ENCODE measurements at places on chromosomes 6 and 20.

DNA sequence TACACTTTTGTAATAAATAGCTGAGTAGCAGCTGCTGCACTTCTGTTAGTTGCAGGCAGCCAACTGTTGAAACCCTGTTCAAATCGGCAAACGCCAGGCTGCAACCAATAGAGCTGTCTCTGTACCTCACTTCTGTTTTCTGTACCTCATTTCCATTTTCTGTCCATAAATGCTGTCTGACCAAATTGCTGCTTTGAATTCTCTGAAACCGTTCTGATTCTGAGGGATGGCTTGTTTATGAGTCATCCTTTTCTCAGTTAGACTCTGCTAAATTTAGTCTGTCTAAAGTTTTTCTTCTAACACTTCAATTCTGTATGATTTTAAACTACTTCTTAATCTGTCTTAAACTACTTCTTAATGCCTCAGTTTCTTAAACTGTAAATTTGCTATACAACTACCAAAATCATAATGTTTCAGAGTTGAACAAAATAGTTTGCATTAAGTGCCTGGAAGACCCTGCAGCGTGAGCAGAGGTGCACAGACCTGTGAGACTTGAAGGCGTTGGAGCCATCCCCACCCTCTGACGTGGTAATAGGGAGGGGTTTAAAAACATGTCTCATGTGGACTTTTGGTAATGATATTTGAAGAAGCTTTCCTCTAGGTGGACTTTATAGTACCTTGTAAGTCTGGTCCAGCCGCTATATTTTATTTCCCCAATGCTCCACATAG, 9.6 kb downstream of the BTNL2 start:
- no peak for DNase-seq

GRCh38 chr20:36835453-36836198, 40.3 kb upstream of the TLDC2 start:
- peak; percentile 96 for DNase-seq

DNA sequence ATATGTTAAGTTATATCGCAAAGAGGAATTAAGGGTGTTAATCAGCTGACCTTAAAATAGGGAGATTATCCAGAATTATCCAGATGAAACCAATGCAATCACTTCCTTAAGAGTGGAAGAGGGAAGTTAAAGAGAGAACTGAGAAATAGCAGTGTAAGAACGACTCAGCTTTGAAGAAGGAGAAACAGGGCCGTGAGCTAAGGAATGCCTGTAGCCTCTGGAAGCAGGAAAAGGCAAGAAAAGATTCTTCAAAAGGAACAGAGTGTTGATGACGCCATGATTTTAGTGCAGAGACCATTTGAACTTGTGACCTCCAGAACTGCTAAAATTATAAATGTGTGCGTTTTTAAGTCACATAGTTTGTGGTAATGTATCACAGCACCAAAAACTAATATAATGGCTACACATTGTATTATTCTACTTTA, 32.7 kb downstream of the ILRUN start:
- DNase-seq: no peak

GRCh38 chr6:81451787-81452186, 300.7 kb downstream of the TENT5A start:
- no peak for DNase-seq

- DNase-seq: no peak
These were observed 168.4 kb downstream of the FOXC1 start for GRCh38 chr6:1777921-1778685.

DNA sequence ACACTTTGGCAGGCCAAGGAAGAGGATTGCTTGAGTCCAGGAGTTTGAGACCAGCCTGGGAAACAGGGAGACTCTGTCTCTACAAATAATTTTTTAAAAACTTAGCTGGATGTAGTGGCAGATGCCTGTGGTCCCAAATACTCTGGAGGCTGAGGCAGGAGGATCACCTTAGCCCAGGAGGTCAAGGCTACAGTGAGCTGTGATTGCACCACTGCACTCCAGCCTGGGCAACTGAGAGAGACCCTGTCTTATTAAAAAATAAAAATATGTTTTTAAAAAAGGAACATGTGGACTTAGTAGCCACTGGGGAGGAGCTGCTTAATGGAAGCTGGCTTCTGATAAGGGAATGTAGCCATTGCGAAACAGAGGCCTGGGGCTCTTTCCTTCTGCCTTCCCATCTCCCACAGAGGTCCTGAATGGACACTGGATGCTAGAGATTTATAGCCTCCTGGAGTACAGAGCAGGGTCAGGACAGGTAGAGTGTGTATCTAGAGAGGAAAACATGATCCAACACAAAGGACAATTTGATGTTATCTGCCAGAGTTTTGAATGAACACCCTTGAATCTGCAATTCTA, 21.7 kb upstream of the GMNN start:
- DNase-seq: no peak

DNA sequence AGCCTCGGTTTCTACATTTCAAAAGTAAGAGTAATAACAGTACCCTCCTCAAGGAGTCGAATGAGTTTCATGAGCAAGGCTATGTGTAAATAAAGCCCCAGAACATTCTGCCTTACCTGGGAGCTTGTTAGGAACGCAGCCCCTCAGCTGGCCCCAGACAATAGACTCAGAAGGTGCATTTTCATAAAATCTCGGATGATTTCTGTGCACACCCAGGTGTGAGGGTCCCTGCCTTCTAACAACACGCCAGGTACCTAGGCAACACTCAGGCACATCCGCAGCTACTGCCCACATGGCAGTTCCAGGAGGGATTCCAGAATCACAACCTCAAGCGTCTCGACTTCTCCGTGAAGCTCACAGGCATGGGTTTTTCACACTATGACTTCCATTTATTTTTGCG, 226.5 kb upstream of the CDH4 start:
- no peak for DNase-seq

- DNase-seq: peak; percentile 25
These were observed 1006.8 kb upstream of the MANEA start for GRCh38 chr6:94570581-94570980.

DNA sequence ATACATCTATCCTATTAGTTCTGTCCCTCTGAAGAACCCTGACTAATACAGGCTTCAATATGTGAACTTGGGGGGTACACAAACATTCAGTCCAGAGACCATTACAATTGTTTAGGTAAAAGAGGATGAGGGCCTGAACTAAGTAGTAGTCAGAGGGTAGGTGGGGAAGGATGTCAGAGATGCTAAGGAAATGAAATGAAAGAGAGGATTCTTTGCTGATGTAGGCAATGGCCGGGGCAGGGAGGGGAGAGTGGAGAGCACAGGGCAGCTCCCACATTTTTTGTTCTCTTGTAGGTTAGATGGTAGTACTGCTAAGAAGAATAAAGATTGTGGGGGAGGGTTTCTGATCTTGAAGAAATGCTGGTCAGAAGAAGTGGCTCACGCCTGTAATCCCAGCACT, 60.8 kb downstream of the SOX4 start:
- no peak for DNase-seq

GRCh38 chr20:54292185-54292584, 84.3 kb downstream of the PFDN4 start:
- DNase-seq: no peak

DNA sequence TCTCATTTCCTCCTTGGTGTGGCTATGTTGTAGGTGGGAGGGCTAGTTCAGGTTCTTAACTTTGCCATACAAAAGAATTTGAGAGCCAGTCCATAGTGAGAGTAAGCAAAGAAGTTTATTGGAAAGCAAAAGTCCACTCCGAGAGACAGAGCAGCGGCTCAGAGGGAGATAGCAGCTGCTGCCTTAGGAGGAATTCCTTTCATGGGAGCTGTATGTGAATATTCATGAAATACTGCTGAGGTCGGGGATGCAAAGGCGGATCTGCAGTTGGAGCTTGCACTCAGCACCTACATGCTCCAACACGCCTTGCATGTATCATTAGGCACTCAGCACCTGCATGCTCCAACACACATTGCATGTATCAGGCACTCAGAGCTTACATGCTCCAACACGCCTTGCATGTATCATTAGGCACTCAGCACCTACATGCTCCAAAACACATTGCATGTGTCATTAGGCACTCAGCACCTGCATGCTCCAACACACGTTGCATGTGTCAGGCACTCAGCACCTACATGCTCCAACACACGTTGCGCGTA, 54.9 kb downstream of the CDH4 start:
- DNase-seq: no peak

DNA sequence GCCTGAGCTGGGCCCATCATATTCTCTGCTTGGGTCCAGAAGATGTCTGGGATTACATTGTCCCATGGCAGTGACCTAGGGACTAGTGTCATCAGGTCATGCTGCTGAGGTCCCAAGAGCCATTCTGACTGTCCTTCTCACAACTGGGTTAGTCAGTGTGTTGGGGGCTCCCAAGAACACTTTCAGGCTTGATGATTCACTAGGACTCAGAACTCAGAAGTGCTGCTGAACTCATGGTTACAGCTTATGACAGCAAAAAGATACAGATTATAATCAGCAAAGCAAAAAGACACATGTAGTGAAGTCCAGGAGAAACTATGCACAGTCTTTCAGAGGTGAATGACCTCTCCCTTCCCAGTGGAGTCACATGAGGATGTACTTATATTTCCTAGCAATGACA, 107.8 kb downstream of the SYNE1 start:
- no peak for DNase-seq

DNA sequence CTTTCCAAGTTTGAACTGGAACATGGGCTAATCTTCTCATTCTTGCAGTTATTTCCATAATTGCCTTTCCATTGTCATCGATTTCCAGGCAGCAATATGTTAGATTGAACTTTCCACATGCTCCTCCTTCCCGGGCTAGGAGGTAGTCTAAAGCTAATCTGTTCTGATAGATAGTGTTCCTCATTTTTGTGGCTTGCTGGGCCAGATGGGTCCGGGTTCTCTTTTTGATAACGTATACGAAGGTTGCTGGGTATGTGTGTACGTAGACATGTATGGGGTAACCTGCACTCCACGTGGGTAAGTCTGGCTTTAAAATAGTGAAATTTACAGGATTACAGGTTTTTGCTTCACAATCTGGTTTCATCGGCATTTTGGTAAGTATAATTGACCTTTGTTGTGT, 14.0 kb upstream of the GMPR start:
- no peak for DNase-seq

DNA sequence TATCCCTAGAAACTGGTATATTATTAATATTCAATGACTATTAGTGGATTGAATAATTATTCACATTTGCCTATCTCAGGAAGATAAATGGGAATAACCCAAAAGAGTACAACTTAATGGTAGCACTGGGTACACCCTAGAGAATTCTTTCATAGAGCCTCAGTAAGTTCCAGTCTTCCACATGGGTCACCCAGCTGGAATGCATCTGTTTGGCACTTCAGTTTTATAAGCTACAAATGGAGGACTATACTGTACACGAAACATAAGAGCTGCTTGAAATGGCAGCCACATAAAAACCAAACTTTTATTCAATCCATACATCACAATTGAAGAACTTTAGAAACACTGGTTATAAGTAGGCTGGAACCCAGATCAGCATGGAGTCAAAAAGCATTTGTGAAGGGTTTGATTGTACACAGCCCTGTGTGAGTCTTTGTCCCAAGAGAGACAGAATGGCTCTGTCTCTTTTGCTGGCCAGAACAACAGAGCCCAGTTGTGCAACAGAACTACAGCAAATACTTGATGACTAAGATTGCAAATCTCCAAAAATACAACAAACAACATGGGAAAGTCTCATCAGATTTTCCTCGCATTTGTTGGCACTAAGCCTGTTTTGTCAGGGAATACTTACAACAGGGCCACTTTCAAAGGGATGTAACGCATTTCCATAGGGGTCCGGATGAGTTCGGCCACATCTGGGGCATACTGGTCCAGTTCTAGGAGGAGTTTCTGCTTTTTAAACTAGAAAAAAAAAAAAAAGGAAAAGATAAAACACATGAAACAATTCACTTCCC, 39.5 kb downstream of the PIGU start:
- peak; percentile 94 for DNase-seq

DNA sequence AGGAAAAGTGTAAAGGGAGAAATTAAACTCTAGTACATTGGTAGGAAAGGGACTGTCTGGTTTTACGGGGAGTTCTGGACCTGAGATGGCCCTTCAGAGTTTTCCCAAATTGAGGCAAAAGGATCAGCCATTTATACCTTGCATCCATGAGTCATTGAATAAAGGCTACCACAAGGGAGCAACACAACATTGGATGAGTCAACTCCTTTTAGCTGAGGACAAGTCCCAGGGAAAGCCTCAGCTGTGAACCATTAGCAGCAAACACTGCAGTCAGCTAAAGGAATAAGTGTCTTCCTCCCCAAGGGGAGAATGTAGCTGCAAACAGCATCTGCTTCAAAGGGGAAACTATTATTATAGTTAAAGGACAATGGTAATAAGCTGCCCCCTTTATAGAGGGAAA, 468.7 kb upstream of the ID4 start:
- DNase-seq: no peak

GRCh38 chr6:27825025-27825793, 87.0 kb downstream of the OR2B2 start:
- no peak for DNase-seq

Measured in hippocampal formation (tissue), 2 donors.